ENCODE measurements at places on chromosomes 12 and 14.

- no peak for DNase-seq
Measured at GRCh38 chr12:116808113-116809105, 70.3 kb downstream of the RNFT2 start.

DNA sequence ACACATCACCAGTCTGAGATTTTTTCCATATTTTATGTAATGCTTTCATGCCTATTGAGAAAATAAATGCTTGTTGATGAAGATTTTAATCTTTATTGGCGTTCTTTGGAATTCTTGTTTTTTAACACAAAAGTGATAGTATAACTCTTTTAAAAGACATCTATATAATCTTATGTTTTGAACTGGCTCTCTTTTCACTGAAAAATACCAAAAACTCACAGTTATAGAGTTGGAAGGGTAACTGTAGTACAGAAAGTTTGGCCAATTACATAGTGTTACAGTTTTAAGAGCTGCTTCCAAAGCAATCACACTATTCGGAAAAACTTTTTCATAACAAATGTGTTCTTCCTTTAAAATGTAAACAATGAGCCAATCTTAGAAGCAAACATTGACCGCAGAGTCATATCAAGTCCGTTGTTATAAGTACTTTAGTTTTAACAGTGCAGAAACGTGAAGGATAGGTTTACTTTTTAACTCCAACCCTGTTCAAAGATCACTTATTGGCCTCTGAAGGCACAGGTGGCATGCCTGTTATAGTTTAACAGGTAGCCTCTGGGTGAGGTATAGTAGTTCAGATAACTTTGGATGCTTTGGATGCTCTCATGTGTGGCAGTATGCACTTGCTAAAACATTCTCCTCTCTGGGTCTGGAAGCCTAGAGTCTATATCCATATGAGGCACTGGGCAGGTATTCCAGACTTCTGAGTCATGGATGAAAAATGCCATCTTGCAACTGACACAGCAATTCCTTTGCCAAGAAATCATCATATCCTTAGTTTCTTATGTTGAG lies 12.1 kb upstream of the NTN4 start:
- DNase-seq: no peak

GRCh38 chr12:130041983-130042812 lies 120.1 kb upstream of the FZD10 start:
- no peak for DNase-seq

- DNase-seq: no peak
Measured at GRCh38 chr14:28773861-28774691, 7.5 kb downstream of the FOXG1 start.

Data from activated T-helper 1 cell treated with anti-CD3 and anti-CD28 coated beads, Interleukin-2, amount 50 U/mL, for 16 hours (primary cell).